ENCODE measurements at places on chromosomes 7 and 10. TPM values are rescaled to one million over a fixed set of nuclear protein-coding genes. Genes with fewer than 3 reads are reported as not detected.
A peak's percentile ranks its signal among the peaks of the same experiment; 100 is the strongest.

GRCh38 chr7:18530224-18531179 lies 35.0 kb downstream of the HDAC9 start:
- no peak overlapping the region for H3K27ac ChIP-seq
- no peaks in the 10 kb centered on the region for H3K27me3 ChIP-seq
- no peak for DNase-seq
- no peaks in the 10 kb centered on the region for H3K4me1 ChIP-seq

- H3K36me3 ChIP-seq, result no peaks in the 10 kb centered on the region
- H3K4me1 ChIP-seq, result peaks cover 8% of the 10 kb centered on the region
Measured at GRCh38 chr7:73991522-73992100, 36.4 kb upstream of the ELN start.

GRCh38 chr7:12244694-12245093 lies 33.6 kb downstream of the TMEM106B start:
- H3K27me3 ChIP-seq, result no peaks in the 10 kb centered on the region
- H3K4me1 ChIP-seq, result peaks cover 14% of the 10 kb centered on the region
- H3K36me3 ChIP-seq, result no peaks in the 10 kb centered on the region
- no peak overlapping the region for H3K27ac ChIP-seq
- DNase-seq, result no peak

DNA sequence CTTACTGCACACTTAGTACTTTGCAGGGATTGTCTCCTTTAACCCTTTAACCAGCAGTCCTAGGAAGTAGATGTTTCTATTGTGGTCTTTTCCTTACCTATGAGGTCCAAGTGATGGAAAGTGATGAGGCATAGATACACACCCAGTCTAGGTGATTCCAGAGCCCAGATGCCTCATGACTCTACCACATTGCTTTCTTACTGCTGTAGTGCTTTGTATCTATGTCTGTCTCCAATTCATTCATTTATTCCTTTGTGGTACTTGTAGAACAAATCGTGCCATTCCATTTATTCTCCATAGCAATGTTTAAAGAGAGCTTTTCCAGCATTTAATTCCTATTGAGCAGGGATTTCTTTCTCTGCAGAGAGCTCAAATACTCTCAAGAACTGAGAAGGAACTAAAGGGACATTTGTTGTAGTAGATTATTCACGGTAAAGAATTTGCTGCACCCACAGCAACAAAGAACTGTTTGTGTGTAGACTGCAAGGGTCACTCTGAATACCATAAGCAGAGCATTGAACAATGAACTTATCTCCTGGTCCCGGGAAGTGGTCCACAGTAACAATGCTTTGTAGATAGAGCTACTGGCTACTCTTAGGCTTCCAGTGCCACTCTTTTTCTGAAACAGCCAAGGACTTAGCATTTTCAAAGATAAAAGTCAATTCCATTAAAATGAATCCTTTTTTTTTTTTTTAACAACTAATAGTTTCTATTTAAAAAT lies 337.0 kb downstream of the PTEN start:
- no peaks in the 10 kb centered on the region for H3K27me3 ChIP-seq
- no peak overlapping the region for H3K4me3 ChIP-seq
- peaks cover 6% of the 10 kb centered on the region for H3K4me1 ChIP-seq
- H3K36me3 ChIP-seq, result no peaks in the 10 kb centered on the region
- peak overlapping the region; percentile 20 for H3K27ac ChIP-seq

The RINT1 gene
- 26.5 TPM for total RNA-seq

The EBF3 gene
- total RNA-seq, result 4.6 TPM

The MEOX2 gene
- 8.0 TPM for total RNA-seq
